Esophagus squamous epithelium (tissue), 5 donors: ENCODE measurements at places on chromosomes 4 and X.

- H3K36me3 ChIP-seq = no peaks in the 10 kb centered on the region
- no peak overlapping the region for H3K27ac ChIP-seq
- H3K27me3 ChIP-seq = no peaks in the 10 kb centered on the region
- H3K4me3 ChIP-seq = no peak overlapping the region
These were observed 152.7 kb upstream of the EDNRA start for GRCh38 chr4:147328189-147328588.

DNA sequence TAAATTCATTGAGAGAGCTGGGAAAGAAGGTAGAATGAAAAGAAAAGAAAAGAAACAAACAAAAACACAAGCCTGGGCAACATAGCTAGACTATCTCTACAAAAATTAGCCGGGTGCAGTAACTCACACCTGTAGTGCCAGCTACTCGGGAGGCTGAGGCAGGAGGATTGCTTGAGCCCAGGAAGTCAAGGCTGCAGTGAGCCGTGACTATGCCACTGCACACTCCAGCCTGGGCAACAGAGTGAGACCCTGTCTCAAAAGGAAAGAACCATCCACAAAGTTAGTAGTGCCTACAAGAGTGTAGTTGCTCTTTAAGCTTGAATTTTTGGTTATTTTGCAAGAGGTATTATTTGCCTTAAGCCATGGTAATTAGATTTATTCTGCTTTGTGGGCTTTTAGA is 157.7 kb downstream of the CBR4 start:
- no peak for DNase-seq
- no peaks in the 10 kb centered on the region for H3K36me3 ChIP-seq
- no peaks in the 10 kb centered on the region for H3K4me1 ChIP-seq
- peak overlapping the region; percentile 76 for H3K27ac ChIP-seq
- H3K4me3 ChIP-seq = no peak overlapping the region
- H3K27me3 ChIP-seq = no peaks in the 10 kb centered on the region

DNA sequence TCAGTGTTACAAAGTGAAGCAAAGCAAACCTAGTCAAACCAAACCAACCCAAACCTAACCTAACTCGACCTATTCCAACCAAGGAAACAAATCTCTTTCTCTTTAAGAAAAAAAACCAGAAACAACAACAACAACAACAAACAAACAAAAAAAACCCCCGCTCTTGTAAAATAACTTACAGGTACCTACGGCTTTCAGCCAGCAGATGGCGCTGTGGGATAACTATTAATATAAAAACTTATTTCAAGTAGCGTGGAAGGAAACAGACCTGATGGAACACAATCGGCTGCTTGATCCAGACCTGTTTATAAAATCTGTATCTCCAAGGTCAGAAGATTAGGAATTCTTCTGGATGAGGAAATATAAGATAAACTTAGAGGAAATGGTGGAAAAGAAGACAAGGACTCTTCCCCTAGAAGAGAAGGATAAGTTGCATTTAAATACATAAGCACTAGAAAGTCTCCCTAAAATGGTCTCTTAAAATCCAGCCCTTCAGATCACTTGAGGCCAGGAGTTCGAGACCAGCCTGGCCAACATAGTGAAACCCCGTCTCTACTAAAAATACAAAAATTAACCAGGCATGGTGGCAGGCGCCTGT is 34.4 kb upstream of the CDKL5 start:
- H3K27me3 ChIP-seq = no peaks in the 10 kb centered on the region
- H3K27ac ChIP-seq = no peak overlapping the region
- H3K4me1 ChIP-seq = no peaks in the 10 kb centered on the region
- DNase-seq = peak; percentile 2

DNA sequence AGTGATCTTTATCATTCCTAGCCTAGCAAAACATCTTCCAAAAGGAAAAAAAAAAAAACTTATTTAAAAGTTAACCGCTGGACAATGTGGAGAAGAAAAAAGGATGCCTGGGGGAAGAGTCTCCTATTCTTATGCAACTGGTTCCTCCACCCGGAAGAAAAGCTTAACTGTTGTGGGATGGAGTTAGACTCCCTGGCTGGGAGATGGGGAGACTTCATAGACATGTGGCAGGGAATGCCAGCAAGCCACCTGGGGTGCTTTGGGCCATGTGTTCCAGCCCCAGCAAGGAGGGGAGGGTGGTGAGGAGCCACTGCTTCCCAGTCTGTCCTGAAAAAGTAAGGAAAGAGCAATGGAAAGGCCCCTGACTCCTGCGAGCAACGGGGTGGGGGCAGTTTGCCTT is 119.4 kb upstream of the SPIN4 start:
- no peaks in the 10 kb centered on the region for H3K27me3 ChIP-seq
- no peaks in the 10 kb centered on the region for H3K36me3 ChIP-seq
- no peak overlapping the region for H3K27ac ChIP-seq
- no peak overlapping the region for H3K4me3 ChIP-seq
- no peak for DNase-seq

GRCh38 chrX:33831211-33831610 is 300.9 kb downstream of the FAM47A start:
- no peak overlapping the region for H3K4me3 ChIP-seq
- no peaks in the 10 kb centered on the region for H3K4me1 ChIP-seq
- H3K36me3 ChIP-seq = no peaks in the 10 kb centered on the region
- DNase-seq = no peak
- H3K27ac ChIP-seq = no peak overlapping the region
- no peaks in the 10 kb centered on the region for H3K27me3 ChIP-seq

DNA sequence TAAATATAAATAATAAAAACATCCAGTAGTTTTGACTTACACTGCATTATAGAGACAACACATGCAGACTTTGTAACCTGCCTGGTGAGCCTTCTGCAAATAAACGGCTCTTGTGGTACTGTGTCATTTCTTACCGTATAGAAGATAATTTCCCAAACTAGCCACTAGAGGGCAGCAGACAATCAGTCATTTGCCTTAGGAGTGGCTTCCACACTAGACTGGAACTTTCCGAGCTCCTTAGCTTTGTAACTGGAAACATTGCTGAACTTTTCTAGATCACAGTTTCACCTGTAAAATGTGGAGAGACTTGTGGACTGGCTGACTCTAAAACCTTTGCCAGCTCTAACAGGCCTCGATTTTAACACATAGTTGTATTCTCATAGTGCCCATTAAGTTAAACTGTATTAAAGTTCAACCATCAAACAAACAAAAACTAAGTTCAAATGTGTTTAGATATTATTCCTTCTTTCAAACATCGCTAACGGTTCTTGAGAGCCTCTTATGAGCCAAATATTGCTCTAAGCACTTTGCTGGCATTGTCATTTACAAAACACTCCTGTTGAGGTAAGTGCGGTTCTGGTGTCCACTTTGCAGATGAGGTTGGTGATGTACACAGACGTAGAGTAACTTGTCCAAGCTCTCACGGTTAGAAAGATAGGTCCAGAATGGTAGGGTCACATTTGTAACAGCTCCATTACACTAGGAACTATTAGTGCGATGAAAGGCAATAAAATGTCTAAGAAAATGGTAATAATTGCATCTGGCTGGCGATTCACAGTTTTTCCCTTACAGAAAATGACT is 345.5 kb downstream of the ANK2 start:
- no peak overlapping the region for H3K4me3 ChIP-seq
- H3K4me1 ChIP-seq = no peaks in the 10 kb centered on the region
- H3K36me3 ChIP-seq = no peaks in the 10 kb centered on the region
- H3K27ac ChIP-seq = no peak overlapping the region

DNA sequence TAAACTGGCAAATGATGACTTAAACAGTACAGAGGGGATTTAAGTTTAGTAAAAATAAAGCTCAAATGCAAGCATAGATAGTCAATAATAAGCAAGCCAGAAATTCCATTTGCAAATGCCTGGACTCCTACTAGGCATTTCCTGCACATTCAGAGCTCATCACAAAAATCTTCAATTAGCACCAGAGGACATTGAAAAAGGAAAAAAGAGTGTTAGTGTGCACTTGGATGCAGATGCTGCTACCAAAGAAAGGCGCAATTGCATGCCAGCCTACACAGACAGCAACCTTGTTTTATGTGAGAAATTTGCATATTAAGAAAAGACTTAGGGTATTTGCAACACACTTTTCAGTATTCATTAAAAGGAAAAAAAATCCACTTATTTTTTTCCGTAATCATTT is 282.1 kb downstream of the GRIA2 start:
- DNase-seq = no peak
- no peak overlapping the region for H3K27ac ChIP-seq
- H3K4me1 ChIP-seq = no peaks in the 10 kb centered on the region

- peaks cover 3% of the 10 kb centered on the region for H3K4me1 ChIP-seq
- H3K27me3 ChIP-seq = no peaks in the 10 kb centered on the region
- H3K4me3 ChIP-seq = no peak overlapping the region
- DNase-seq = no peak
These were observed 11.0 kb downstream of the STIM2 start for GRCh38 chr4:26871611-26872010.

- peaks cover 10% of the 10 kb centered on the region for H3K4me1 ChIP-seq
- no peak overlapping the region for H3K27ac ChIP-seq
- no peak overlapping the region for H3K4me3 ChIP-seq
- H3K27me3 ChIP-seq = no peaks in the 10 kb centered on the region
- no peaks in the 10 kb centered on the region for H3K36me3 ChIP-seq
- DNase-seq = no peak
These were observed 640.6 kb downstream of the SPRY1 start for GRCh38 chr4:124037236-124037635.

DNA sequence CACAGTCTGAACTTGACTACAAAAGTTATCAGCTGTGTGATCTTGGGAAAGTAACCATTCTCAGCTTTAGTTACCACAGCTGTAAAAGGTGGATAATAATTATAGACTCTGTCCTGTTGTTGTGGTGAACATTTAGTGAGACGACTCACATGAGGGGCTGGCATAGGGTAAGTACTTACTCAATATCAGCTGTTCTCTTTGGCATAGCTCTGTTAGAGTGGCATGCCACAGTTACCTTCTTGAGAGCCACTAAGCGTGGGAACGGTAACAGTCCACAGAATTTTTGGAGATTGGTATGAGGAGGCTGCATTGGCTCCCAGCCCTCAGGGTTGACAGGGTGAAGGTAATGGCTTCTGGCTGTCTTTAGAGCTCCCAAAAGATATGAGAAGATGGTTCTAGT is 13.2 kb upstream of the HAND2 start:
- H3K4me1 ChIP-seq = peaks cover 6% of the 10 kb centered on the region
- H3K4me3 ChIP-seq = no peak overlapping the region
- H3K27me3 ChIP-seq = peaks cover 8% of the 10 kb centered on the region
- H3K27ac ChIP-seq = no peak overlapping the region

DNA sequence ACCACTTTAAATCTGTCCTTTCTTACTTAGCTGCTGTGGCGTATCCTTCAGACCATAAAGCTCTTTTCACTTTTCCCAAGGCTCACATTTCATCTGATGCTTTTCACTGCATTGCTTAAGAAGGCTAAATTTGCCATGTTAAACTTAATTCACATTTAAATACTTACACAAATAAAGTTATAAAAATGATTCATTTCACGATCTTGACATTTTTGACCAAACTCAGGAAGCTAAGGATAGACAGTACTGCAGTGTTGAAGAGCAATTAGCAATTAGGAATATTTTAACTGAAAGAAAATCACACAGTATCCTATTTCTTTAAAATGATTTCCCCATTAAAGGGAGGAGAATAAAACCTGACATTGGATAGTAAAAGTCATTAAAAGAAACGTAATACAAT is 1038.6 kb downstream of the STPG2 start:
- no peaks in the 10 kb centered on the region for H3K4me1 ChIP-seq
- no peak for DNase-seq
- H3K27ac ChIP-seq = no peak overlapping the region
- H3K4me3 ChIP-seq = no peak overlapping the region
- H3K27me3 ChIP-seq = no peaks in the 10 kb centered on the region
- H3K36me3 ChIP-seq = no peaks in the 10 kb centered on the region

DNA sequence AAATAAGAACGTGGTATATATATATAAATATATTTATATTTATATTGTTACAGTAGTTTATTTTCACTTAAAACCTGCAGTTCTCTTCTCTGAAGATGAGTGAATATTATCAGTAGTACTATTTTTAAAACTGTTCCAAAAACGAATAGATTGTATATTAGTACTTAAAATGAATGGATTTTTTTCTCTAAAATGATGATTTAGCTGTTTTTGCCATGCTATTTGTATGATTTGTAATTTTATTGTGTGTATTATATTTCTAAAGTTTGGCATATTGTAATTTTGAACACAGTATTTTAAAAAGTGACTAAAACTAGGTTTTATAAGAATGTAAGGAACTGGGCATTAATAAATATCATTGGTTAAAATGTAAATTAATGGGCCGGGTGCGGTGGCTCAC is 22.0 kb downstream of the TRAPPC11 start:
- H3K27me3 ChIP-seq = no peaks in the 10 kb centered on the region
- no peak overlapping the region for H3K4me3 ChIP-seq
- H3K4me1 ChIP-seq = no peaks in the 10 kb centered on the region
- DNase-seq = no peak
- H3K27ac ChIP-seq = no peak overlapping the region
- peaks cover 98% of the 10 kb centered on the region for H3K36me3 ChIP-seq

- H3K4me1 ChIP-seq = no peaks in the 10 kb centered on the region
- no peaks in the 10 kb centered on the region for H3K36me3 ChIP-seq
These were observed 508.1 kb downstream of the STIM2 start for GRCh38 chr4:27368781-27369180.

GRCh38 chrX:13360146-13360545 is 40.3 kb upstream of the ATXN3L start:
- no peak overlapping the region for H3K27ac ChIP-seq
- H3K4me1 ChIP-seq = no peaks in the 10 kb centered on the region
- no peaks in the 10 kb centered on the region for H3K36me3 ChIP-seq
- H3K4me3 ChIP-seq = no peak overlapping the region
- DNase-seq = no peak

GRCh38 chr4:187178587-187178986 is 454.9 kb upstream of the FAT1 start:
- no peak for DNase-seq
- no peaks in the 10 kb centered on the region for H3K27me3 ChIP-seq
- H3K27ac ChIP-seq = no peak overlapping the region
- H3K4me3 ChIP-seq = no peak overlapping the region
- H3K36me3 ChIP-seq = no peaks in the 10 kb centered on the region

GRCh38 chr4:36386691-36387090 is 105.3 kb downstream of the DTHD1 start:
- H3K4me1 ChIP-seq = no peaks in the 10 kb centered on the region
- no peak for DNase-seq
- no peak overlapping the region for H3K4me3 ChIP-seq
- no peaks in the 10 kb centered on the region for H3K36me3 ChIP-seq
- H3K27ac ChIP-seq = no peak overlapping the region

DNA sequence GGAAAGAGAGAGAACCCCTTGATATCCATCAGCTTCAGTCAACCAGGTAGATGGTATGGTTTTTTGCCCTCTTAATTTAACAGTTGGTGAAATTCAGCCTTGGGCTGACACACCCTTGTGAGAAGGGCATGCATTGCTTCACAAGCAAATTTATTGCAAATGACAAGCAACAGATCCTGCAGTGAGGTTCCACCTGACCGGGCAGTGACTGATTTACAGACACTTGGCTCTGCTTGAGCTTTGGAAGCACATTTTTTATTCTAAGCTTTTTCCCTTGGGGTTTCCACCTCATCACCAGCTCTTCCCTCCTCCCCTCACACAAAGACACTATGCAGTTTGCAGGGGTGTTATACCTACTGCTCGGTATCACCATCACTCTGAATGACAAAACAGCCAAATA is 28.3 kb upstream of the SERTM2 start:
- H3K27me3 ChIP-seq = no peaks in the 10 kb centered on the region
- DNase-seq = no peak
- H3K36me3 ChIP-seq = no peaks in the 10 kb centered on the region
- no peak overlapping the region for H3K27ac ChIP-seq
- H3K4me3 ChIP-seq = no peak overlapping the region

- no peak overlapping the region for H3K4me3 ChIP-seq
- H3K4me1 ChIP-seq = no peaks in the 10 kb centered on the region
- no peaks in the 10 kb centered on the region for H3K27me3 ChIP-seq
- no peak overlapping the region for H3K27ac ChIP-seq
- no peaks in the 10 kb centered on the region for H3K36me3 ChIP-seq
- DNase-seq = no peak
These were observed 37.7 kb upstream of the ENPP6 start for GRCh38 chr4:184255361-184255760.
